ENCODE measurements at places on chromosomes 4 and X.

- no peak for DNase-seq
Measured at GRCh38 chrX:6299724-6300123, 71.1 kb upstream of the NLGN4X start.

DNA sequence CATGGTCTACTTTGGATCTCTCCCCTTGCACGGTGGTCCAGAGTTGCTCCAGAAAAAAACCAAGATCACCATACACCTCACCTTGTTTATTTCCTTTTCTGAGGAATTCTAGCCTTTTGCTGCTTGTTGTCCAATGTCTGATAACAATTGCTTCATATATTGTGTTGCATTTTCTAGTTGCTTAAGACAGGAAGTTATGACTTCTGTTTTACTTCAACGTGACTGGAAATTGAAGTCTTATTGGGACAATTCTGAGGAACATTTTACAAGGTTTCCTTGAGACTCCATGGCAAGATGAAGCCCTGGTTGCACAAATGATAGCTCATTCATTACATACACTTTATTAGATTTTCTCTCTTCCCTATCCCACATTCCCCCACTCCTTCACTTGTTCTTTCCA lies 5.2 kb downstream of the CXCL1 start:
- no peak for DNase-seq

DNA sequence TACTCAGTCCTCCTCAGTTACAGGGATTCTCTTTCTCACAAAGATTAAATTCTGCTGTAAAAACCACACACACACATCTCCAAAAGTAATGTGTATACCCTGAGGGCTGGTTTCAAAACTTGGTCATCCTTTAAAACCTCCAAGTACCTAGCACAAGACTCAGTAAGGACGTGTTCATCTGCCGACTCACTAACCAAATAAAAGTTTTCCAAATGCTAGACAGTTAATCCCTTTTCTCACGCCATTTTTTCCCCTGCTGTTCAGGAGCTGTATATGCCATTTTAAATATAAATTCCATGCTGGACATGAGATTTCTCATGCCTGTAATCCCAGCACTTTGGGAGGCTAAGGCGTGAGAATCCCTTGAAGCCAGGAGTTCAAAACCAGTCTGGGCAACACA lies 3.9 kb upstream of the SAT1 start:
- peak; percentile 32 for DNase-seq

DNA sequence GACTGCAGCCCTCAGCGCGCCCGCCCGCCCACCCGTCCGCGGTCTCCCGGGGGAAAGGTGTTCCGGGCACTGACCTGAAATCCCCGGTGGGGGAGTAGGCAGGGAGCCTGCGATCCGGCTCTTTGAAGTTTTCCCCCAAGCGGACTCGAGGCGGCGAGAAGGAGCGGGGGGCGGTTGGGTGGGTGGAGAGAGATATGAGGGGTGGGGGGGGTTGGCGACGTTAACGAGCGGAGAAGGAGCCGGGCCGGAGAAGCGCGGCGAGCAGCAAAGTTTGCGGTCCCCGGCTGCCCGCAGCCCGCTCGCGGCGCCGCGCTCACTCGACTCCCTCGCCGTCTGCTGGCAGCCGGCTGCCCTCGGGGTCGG lies 636 bp downstream of the BCOR start:
- DNase-seq = peak; percentile 41

GRCh38 chr4:3682236-3683076 lies 83.7 kb upstream of the ADRA2C start:
- DNase-seq = no peak

- DNase-seq = no peak
Measured at GRCh38 chr4:60814549-60814948, 385.6 kb upstream of the ADGRL3 start.

DNA sequence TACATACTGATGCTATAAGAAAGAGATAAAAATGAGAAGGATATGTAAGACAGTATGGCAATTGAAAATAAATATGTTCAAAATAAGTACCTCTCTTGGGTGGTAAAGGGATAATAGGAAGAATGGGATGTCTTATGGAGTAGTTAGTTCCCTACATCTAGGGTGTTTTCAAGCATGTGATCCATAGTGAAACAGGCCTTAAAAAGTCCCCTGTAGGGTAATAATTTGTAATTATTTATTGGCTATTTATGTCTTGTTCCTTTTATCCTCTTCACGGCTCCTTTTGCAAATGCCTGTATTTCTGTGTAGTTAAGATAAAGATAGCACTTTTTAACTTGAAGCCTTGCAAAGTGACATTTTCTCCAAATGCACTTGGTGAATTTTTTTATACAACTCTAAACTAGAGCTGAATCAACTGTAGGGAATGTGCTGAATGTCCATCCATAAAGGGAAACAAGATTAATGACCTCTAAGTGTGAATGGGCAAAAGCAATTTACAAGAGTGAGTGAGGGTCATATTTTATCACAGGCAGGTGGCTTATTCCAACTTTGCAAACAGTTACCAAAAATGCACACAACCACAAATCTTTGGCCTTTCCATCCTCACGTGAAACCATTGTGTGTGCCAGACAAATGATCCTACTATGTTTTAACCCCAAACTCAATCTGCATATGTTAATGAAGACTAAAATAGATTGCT lies 299.0 kb downstream of the KCNIP4 start:
- DNase-seq = peak; percentile 50

- no peak for DNase-seq
Measured at GRCh38 chr4:182885738-182886077, 31.5 kb downstream of the DCTD start.

GRCh38 chr4:83890816-83891215 lies 354.9 kb downstream of the GPAT3 start:
- DNase-seq = no peak

- DNase-seq = no peak
Measured at GRCh38 chr4:24570172-24570571, 14.2 kb downstream of the DHX15 start.

- DNase-seq = peak; percentile 45
Measured at GRCh38 chr4:171813526-171814250, 484 bp downstream of the GALNTL6 start.

DNA sequence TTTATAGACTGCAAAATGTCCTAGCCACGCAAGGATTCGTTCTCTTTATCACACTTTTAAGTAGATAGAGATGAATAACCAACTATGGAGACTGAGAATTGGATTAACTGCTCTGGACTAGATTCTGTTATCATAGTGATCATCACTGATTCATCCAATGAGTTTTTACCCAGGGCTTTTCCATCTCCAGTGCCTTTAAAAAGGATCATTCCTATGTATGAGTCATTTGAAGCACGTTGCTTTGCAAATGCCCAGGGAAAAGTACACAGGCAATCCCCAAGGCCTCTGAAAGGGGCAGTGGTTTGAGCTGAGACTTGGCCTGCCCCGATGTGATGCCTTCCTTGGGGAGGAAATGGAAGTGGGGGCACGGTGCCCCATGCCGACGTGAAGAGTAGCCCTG lies 122.7 kb upstream of the PSAPL1 start:
- DNase-seq = peak; percentile 70

GRCh38 chr4:147247579-147247978 lies 233.3 kb upstream of the EDNRA start:
- no peak for DNase-seq

- DNase-seq = peak; percentile 76
Measured at GRCh38 chrX:3384327-3384726, 37.9 kb upstream of the MXRA5 start.

DNA sequence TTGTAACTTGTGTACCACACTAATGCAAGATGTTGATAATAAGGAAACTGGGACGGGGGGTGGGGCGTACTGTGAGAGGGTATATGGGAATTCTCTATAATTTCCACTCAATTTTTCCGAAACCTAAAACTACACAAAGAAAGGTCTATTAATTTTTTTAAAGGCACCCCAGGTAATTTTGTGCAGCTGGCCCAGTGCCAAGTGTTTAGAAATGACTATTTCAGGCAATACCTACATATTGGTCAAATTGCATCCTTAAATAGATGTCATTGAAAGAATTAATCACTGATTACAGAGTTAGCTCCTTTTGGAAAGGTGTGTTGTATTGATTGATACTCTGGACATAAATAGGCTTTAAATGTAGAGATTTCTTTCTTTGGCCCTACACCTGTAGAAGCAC lies 10.1 kb upstream of the MTMR1 start:
- no peak for DNase-seq

DNA sequence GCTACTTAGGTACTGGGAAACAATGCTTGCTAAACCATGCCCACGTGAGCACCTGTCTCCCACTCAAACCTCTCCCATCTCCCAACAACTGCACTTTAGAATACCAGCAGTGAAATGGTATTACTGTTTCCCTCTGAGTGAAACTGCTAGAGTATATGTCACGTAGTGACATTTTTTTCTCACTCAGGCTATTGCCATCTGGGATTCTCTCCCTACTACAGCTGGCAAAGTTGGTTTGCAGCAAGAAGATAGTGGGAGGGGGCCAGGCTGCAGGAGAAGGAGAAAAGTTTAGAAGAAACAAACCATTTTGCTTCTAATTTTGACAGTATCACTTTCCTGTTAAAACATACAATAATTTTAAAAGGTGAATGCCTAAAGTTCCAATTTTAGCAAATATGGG lies 358.3 kb downstream of the MAPK10 start:
- DNase-seq = no peak

GRCh38 chr4:178970433-178971140 lies 1528.3 kb upstream of the AGA start:
- DNase-seq = peak; percentile 10

- DNase-seq = no peak
Measured at GRCh38 chr4:82458729-82459128, 28.3 kb downstream of the ENOPH1 start.

DNA sequence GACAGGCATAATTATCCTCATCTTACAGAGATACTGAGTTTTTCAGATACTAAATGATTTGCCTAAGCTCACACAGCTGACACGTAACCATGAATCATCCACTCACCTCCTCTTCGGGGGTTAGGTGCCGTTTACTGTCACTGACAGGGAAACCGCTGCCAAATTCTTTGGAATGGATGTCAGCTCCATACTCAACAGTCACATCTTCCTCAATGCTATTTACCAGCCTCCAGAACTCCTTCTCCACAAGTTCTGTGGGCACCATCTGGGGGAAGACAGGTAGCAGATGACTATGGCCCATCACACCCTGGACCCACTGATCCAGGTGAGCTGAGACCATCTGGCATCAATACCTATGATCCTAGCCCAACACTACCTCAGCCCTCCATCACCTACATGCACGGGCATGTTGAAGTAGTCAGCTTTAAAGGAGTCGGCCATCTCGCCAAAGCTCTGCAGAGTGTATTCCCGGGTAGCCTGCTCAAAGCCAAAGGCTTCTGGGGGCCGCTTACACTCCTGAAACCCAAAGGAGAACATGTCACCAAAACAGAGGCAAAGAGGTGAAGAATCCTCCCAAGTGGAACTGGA lies 13.5 kb downstream of the KDM5C start:
- no peak for DNase-seq

- DNase-seq = no peak
Measured at GRCh38 chr4:56475917-56476316, 8.5 kb downstream of the SRP72 start.

GRCh38 chr4:73860181-73860580 lies 7.1 kb downstream of the PF4V1 start:
- no peak for DNase-seq

- DNase-seq = peak; percentile 81
Measured at GRCh38 chr4:79913581-79913980, 159.4 kb downstream of the ANTXR2 start.

DNA sequence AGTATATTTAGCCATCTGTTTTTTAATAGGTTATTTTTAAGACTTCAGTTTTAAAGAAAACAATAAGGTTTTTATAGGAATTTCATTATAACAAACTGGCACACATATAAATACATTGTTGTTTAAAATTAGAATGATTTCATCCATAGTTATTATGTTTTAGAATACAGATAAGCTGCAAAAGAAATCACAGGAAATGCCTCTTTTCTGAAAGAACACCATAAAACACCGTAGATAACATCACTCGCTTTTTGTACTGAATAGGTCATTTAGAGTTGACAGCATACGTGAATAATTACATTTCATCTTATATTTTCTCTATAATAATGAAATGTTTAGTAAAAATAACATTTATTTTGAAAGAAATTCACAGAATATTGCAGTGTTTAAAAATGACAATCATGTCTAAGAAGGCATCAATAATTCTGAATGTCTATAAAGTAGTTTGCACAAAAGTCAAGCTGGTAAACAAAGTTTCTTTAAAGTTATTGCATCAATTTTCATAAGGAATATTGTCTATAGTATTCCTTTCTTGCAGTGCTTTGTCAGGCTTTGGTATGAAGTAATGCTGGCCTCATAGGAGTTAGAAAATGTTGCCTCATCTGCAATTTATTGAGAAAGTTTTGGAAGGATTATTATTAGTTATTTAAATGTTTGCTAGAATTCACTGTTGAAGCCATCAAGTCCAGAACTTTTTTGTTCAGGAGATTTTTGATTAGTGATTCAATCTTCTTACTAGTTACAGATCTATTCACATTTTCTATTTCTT lies 17.9 kb upstream of the VEGFC start:
- no peak for DNase-seq

DNA sequence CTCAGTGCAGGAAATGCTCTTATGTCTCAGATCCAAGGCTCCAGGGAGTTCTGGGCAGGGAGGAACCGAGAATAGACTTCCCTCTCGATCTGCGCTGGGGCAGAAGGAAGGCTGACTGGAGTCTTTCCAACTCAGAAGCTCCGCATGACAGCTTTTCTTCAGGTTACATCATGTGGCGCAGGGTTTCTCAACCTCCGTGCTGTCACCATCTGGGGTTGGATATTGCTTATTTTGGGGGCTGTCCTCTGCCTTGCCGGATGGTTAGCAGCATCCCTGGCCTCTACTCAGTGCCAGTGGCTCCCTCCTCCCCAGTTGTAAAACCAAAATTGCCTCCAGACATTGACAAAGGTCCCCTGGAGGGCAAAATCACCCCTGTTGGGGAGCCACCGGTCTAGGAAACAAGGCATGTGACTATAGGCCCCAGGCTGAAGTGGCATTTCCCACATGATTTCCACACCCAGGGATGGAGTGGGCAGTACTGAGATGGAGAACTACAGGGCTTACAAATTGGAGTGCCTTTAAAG lies 21.4 kb downstream of the REELD1 start:
- no peak for DNase-seq

DNA sequence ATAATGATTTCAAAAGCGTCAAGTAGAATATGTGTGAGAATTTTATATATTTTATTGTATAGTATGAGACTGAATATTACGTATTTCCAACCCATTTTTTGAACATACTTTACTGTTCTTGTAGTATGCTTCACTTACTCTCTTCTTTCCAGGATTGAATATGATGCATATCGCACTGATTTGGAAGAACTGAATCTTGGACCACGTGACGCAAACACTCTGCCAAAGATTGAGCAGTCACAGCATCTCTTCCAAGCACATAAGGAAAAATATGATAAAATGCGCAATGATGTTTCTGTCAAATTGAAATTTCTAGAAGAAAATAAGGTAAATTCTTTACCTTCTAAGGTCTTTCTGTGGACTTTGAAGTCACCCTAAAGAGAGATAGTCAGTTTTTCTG lies 48.1 kb upstream of the FHDC1 start:
- no peak for DNase-seq

DNA sequence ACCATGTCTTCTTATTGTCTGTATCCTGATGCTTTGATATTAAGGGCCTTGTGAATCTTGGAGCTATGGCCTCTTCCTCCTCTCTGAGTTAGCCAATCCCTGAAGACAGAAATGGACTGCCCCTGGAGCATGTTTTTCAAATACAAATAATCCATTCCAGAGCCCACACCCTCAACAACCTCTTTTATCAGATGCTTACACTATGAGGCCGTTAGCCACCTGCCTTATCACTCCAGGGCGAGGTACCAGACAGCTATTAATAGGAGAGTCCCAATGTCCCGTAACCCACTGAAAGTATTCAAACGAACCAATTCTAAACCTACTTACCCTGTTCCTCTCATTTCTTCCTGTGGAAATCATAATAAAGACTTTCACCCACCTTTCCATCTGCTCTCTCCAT lies 165.0 kb downstream of the ARHGAP24 start:
- DNase-seq = no peak
